ENCODE measurements at places on chromosomes 11 and 22.
A peak's percentile ranks its signal among the peaks of the same experiment; 100 is the strongest.

GRCh38 chr11:20310137-20310536 is 53.4 kb upstream of the HTATIP2 start:
- no peak for DNase-seq

DNA sequence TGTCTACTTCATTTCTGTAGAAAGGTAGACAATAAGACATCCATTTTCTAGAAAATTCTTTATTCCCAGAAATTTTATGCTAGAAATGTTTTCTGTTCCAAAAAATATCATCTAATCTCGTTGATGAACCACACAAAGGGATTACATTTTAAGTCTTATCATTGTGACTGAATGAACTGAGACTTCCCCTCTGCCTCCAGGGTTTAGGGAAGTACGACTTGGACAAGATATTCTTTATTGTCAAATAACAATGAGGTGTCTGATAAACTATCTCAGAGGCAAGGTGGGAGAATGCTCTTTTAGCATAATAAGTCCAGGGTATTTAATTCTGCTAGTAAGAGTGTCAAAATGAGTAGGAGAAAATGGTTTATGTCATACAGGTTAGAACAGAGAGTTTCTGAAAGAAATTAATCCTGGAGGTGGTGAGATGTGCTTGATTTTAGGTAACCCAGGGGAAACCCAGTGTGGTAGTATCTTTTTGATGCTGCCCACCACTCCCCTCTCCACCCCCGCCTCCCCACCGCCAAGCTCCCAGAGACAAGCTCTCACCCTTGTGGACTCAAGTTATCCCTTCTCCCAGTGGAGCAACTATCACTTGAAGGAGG is 100.6 kb downstream of the CD44 start:
- no peak for DNase-seq

GRCh38 chr11:46664612-46665011 is 35.8 kb downstream of the ARHGAP1 start:
- DNase-seq, result no peak

DNA sequence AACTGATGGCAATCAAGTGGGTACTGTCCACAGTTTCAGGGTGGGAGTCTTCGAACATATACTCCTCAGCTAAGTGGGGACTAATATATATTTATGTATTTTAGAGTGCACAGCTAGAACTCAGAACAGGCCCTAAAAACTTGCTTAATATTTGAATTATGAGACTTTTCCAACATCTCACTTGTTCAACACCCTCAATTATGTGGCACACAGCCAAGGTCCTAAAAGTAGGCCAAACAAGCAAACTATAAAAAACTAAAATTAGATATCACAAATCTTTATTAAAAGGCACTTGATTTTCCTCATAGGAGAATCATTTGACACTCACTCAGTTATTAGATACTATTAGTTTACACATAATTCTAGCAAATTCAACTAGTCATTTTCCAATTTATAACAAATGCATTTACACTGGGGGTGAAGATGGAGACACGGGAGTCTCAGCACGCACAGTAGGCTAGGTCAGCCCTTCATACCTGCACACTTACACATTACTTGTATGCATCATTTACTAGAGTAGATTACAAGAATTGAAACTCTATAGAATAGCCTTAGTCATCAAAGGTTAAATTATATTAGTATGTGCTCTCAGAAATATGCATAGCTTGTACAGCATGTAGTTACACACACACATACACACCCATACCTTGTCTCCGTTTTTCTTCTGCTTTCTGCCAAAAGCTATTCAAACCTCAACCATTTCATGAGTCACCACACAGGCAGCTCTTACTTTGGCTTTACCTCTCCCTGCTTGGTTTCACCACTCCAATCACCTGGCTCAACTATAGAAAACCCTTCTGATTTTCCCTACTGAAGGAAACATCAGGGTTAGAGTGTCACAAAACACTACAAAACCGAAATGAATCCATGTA is 171.5 kb downstream of the SBF2 start:
- peak; percentile 8 for DNase-seq

- DNase-seq, result no peak
Measured at GRCh38 chr11:1469287-1469910, 17.2 kb downstream of the MOB2 start.

GRCh38 chr11:18566406-18566805 is 22.1 kb downstream of the UEVLD start:
- no peak for DNase-seq
